Suprapubic skin (tissue), 4 donors: ENCODE measurements at places on chromosomes 2 and 18. TPM values are rescaled to one million over a fixed set of nuclear protein-coding genes. Genes with fewer than 3 reads are reported as not detected.

The ABCB11 gene
- total RNA-seq, result 0.26 TPM

The MYOM1 gene
- total RNA-seq, result 2.1 TPM

The TMEM37 gene
- total RNA-seq, result 1.6 TPM

The EIF4E2 gene
- total RNA-seq, result 35.6 TPM

The SKA1 gene
- 0.51 TPM for total RNA-seq

The CRYBA2 gene
- total RNA-seq, result not detected

DNA sequence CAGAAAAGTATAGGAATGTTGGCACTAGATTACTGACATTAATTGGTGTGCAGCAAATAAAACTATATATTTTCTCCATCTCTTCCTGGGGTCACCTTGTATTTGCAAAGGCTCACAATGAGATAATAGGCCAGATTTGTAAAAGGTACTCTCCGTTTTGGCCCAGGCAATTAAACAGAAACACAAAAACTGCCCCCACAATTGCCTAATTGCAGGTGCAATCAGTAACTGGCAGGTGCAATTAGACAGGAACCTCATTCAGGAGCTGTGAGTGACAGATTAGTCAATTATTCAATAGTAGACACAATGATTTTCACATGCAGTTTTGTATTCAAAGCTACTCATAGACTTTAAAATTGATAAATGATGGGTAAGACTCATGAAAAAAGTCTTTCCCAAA lies 451.4 kb upstream of the ID2 start:
- no peak for DNase-seq

DNA sequence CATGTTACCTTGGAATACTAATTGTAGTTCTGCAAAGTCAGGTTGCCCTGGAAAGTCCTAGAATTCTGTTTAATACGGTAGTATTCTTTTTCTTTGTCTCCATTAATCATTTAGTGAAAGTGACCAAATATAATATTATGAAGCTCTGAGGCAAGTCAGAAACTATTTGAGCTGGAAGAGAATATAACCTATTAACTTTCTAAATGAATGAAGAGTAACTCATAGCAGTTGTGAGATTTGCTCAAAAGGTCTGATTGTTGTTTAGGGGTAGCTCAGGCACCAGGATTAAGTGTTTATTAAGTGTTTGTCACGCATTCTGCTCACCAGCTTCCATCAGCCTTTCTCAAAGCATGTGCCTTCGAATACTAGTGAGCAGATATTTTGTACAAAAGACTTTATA lies 46.7 kb upstream of the SERPINE2 start:
- no peak for DNase-seq

DNA sequence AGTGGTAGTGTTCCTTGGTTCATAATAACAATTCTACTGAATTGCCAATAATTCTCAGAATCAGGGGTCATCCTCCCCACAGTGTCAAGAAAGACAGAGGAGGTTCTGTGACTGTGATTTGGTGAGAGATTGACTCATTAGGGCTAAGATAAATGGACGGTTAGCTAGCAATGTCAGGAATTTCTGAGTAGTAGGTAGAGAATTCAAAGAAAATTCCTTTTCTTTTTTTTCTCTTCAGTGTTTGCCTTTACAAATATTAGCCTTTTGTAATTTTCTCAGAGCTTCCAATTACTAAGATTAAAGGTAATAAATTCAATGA lies 16.8 kb upstream of the CRIM1 start:
- no peak for DNase-seq

- no peak for DNase-seq
Observed at GRCh38 chr2:20583425-20583881, 67.4 kb downstream of the HS1BP3 start.

DNA sequence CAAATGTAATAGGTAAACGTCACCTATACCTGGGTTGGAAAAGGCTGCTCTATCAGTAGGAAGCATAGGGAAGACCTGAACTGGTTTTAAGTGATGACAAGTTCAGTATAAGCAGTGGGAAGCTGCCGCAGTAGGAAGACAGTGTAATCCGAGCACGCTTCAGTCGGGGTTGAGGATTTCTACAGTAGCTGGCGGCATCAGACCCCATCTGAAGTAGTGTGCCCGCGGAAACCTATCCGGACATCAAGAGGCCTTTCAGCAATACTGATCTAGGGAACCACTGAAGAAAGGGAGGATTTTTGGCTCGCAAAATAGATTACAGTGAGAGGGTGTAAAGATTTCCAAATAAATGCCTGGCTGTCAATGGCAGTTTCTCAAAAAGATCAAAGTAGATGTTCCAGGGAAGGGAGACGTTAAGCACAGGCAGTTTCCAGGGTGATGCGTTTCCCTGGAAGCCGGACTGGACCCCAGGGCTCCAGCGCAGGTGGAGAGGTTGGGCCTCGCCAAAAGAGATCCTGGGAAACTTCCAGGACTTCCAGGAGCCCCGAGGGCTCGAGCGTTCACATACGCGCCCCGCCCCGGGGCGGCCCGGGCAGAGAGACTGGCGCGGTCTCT lies 5.3 kb downstream of the LOXL3 start:
- no peak for DNase-seq
